ENCODE measurements at places on chromosomes 6 and 20. TPM values are rescaled to one million over a fixed set of nuclear protein-coding genes. Genes with fewer than 3 reads are reported as not detected.

The KHDC1L gene
- not detected for total RNA-seq

The RBBP8NL gene
- total RNA-seq, result not detected

The FAXC gene
- not detected for total RNA-seq

The RUNX2 gene
- total RNA-seq, result 60.8 TPM

The SPEF1 gene
- total RNA-seq, result not detected

The ARMC2 gene
- 1.9 TPM for total RNA-seq

The NNAT gene
- total RNA-seq, result not detected

The WFDC12 gene
- total RNA-seq, result not detected

The SNTA1 gene
- 1.6 TPM for total RNA-seq

The TCF15 gene
- not detected for total RNA-seq

The TP53INP2 gene
- 4.8 TPM for total RNA-seq

GRCh38 chr6:43282636-43283513, 15.2 kb upstream of the SLC22A7 start:
- no peak for DNase-seq

GRCh38 chr6:117215353-117216090, 49.8 kb upstream of the VGLL2 start:
- no peak for DNase-seq

DNA sequence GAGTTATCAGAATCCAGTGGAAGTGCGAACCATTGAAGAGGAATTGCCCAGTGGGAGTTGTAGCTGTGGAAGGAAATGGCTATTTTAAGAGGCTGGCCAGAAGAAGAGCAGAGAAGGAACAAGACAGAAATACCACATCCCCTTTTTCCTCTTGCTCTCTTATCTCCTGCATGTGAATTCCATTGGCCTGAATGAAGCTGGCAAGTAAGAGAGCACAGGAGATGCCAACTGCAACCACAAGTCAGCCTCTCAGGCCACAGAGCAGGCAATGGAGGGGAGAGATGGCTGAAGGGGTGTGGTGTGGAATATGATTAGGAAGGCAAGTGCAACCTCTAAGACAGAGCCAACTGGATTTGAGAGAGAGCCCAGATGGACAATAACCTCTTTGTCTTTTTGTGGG, 362.7 kb upstream of the IMPG1 start:
- DNase-seq, result no peak

GRCh38 chr6:90456001-90456400, 130.9 kb downstream of the MAP3K7 start:
- no peak for DNase-seq

DNA sequence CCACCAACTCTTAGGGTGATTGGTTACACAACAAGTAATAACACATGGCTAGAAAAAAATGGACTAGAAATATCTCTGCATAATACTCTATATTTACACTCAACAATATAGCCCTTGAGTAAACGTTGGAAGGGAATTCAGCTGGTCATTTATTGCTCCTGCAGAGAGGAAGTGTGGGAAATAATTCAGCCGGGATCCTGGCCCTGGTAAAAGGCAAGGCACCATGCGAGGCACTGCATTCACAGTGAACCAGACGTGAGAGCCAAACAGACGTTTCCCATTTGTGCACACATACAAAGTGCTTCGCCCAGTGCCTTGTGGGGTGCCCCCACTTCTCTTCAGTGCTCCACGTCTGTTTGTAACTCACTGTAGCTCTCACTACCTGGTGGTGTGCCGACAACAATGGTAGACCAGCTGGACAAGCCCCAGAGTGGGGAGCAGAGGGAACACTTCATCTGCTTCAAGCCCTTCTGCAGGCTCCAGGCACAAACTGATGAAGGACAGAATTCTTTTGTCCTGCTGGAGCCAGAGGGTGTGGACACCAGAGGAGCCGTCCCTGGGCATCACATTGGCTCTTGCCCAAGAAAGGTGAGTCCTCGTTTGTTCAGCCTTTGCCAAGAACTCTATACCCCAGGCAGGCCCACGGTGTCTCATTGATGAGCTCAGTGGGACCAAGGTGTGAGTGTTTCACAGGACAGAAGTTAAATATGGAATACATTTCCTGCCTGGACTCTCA, 18.8 kb downstream of the SYNDIG1 start:
- DNase-seq, result no peak

DNA sequence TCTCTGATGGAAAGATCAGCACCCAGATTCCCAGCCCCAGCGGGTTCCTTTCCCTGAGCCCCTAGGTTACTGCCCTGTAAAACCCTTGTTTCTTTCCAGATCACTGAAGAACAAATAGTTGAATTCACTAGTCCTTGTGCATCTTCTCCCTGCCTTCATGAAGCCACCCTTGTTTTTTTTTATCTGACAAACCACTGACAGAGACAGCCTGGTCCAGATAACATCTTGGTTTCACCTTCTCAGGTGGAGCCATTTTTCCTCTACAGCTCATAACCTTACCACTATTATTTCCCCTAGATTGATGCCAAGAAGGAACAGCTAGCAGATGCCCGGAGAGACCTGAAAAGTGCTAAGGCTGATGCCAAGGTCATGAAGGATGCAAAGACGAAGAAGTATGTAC, 15.9 kb upstream of the PLCG1 start:
- no peak for DNase-seq

DNA sequence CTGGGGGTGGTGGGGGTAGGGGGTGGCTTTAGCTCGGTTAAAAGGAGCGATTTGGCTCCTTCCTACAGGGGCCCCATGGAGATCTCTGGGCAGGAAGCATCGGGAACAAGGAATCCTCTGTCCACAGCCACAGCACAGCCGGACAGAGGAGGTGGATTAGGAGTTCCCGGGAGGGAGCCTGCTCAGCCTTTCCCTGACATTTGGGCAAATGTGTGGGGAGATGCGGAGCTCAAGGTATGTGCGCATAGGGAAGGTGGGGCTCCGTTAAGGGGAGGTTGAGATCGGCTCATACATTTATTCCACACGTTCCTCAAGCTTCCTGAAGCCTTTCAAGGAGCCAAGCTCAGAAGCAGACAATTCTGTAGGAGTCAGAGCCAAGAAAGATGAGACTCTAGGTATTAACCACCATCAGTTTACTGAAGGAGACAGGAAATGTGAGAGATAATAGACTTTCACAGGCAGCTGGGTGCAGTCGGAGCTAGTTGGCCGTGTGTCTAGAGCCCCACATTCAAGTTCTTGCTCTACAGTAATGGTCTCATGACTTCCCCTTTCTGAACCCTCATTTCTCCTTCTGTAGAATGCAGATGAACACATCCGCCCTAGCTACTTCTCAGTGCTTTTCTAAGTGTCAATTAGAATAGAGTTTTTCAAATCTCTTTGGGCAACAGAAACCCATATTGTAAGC, 40.8 kb upstream of the EPB41L1 start:
- no peak for DNase-seq

- no peak for DNase-seq
These were observed 70.2 kb downstream of the CEP57L1 start for GRCh38 chr6:109165392-109165974.

GRCh38 chr20:48791014-48791413, 36.8 kb downstream of the PREX1 start:
- no peak for DNase-seq

DNA sequence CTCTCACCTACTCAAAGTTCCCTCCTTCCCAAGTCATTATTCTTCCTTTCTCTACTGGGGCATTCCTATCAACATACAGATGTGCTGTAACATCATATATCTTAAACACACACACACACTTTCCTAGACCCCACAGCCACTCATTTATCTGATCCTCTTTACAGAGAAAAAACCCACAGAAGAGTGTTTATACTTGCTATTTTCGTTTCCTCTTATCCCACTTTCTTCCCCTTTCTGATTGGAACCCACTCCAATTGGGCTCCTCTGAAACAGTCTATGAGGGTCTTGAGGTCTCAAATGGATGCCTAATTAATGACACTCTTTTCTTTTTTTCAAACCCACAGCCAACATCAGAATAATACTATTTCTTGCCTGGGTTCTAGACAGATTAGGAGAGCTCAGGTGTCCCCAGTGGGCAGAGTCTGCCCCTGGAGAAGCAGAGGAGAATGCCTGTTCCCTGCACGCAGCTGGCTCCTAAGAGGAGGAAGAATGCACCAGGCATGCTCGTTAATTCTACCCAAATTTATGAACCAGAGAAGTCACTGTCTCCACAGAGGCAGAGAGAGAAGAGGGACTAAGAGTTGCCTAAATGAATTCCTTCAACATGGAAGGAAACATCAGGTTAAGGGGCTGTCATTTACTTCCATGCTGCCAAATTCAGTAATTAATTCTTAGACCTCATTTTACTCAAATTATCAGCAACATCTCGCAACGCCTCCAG, 65.9 kb downstream of the CRYBG1 start:
- DNase-seq, result no peak

GRCh38 chr20:9285617-9286016, 216.7 kb downstream of the PLCB4 start:
- no peak for DNase-seq

GRCh38 chr6:37057128-37057471, 51.6 kb downstream of the FGD2 start:
- DNase-seq, result no peak

DNA sequence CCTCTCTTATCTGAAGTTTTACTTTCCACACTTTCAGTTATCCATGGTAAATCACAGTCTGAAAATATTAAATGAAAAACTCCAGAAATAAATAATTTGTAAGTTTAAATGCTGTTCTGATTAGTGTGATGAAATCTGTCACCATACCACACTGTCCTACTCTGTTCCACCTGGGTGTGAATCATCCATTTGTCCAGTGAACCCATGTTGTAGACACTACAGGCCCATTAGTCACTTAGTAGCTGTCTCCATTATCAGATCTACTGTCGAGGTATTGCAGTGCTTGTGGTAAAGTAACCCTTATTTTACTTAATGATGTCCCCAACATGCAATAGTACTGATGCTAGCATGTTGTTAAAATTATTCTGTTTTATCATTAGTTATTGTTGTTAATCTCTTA, 29.2 kb upstream of the MMS22L start:
- DNase-seq, result no peak

- no peak for DNase-seq
These were observed 96.1 kb downstream of the VEGFA start for GRCh38 chr6:43865932-43866645.

- DNase-seq, result no peak
These were observed 382.4 kb upstream of the MMS22L start for GRCh38 chr6:97665446-97665845.

GRCh38 chr6:85041376-85041775, 277.0 kb upstream of the TBX18 start:
- no peak for DNase-seq

DNA sequence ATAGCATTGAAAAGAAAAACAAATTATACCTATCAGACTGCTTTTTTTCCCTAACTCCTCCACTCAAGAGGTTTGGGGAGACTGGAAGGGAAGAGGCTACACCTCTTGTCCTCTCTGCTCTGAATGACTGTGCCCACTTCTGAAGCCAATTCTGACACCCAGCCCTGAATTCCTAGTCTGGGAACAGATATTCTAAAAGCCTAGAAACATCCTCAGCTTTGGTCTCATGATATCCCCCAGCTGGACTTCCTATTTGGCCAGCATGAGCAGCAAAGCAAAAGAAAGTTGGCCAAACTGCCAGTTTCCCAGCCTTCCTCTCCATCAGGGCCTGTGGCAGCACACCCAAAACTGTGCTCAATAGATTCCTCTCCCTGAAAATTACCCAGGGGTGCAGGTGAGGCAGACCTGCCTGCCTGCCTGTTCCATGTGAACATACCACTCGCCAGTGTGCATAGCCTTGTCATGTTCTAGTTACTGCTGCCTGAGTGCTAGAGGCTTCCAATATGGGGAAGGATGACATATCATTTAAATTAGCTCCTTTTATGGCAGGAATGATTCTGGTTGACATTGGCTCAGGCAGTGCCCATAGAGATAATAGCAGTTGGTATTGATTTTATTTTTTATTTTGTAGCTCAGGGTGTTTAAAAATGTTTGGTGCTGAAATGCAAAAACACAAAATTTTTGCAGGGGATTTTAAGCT, 152.1 kb upstream of the RIN2 start:
- no peak for DNase-seq

DNA sequence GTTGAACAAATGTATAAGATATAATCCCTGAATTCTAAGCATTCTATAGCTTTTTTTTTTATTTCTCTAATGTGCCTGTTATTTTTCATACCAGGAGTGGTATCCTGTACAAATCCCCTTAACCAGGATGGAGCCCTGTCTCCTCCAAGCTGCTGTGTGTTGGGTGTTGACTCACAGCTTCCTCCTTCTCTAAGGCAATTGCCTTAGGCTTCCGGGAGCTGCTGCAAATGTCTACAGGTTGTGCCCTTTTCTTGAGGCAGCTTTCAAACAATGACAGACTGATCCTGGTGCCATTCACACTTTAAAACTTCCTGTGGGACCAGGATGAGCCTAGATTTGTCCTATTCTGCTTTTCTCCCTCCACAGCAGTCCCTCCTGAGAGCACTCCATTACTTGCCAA, 173.2 kb downstream of the BTBD3 start:
- no peak for DNase-seq

GRCh38 chr6:129696843-129697242, 13.1 kb downstream of the ARHGAP18 start:
- DNase-seq, result no peak

DNA sequence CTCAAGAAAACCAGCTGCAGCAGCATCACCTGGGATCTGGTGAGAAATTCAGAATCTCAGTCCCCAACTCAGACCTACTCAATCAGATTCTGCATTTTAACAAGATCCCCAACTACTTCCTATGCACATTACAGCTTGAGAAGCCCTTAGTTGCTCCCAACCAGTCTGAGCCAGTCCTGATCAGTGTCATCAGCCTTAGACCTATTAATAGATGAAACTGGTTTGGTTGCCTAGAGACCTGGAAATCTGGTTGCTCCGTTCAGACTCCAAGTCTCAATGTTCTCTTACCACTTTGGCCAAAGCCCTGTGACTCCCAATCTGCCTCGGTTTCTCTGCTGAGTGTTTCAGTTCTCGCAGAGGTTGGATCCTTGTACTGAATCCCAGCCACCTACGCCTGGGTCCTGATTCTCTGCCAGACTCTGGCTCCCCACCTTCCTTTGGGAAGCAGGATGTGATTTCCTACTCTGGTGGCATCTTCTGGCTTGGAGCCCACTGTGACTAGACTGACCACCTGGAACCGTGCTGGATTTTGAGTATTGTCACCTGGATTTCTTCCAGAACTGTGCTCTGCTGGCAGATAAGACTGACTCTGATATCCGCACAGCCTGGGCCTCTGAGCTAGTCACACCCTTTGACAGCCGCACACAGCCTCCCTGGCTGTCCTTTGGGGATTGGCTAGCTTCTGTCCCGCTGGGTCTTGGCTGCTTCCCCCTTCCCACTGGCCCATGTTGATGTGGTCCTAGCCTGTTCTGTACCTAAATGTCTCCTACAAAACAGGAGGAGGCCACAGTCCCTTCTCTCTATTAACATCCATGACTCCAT, 20.3 kb upstream of the ATXN1 start:
- no peak for DNase-seq

Data from activated T-helper 2 cell treated with anti-CD3 and anti-CD28 coated beads, Interferon-gamma antibody, Interleukin-2, Interleukin-4, amounts not matched to agents 10 μg/mL and 5 μg/mL and 100 μg/mL, durations not matched to agents 14 hours and 24 hours and 36 hours (primary cell).